Left renal pelvis (tissue), 4 donors: ENCODE measurements at places on chromosomes 11 and 22.

DNA sequence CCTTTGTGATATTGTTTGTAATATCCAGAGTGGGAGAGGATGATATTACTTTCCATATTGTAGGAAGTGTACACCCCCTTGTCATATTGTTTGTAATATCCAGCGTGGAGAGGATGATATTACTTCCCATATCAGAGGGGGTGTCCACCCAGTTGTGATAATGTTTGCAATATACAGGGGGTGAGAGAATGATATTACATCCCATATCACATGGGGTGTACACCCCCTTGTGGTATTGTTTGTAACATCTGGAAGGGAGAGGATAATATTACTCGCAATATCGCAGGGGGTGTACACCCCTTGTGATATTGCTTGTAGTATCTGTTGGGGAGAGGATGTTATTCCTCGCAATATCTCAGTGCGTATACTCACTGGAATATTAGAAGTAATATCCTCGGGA, 61.5 kb downstream of the PRSS23 start:
- no peak for DNase-seq

GRCh38 chr11:11245453-11245852, 107.6 kb downstream of the CSNK2A3 start:
- no peak for DNase-seq

DNA sequence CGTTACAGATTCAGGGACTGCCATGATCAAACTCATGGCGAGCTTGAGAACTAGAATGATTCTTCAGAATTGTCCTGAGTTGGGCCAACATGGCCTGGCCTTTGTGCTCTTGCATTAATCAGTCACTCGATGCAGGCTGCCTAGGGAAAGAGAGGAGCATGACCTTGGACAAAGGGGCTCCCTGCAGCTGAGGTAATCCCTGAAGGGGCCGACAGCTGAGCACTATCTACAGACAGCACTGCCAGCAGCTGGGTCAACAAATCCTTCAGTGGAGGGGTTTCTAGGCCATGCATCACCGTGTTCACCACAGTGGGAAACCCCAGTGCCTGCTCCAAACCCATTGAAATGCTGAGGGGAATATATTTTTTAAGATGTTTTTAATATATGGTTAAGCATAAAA, 159.5 kb upstream of the POU2AF2 start:
- no peak for DNase-seq

DNA sequence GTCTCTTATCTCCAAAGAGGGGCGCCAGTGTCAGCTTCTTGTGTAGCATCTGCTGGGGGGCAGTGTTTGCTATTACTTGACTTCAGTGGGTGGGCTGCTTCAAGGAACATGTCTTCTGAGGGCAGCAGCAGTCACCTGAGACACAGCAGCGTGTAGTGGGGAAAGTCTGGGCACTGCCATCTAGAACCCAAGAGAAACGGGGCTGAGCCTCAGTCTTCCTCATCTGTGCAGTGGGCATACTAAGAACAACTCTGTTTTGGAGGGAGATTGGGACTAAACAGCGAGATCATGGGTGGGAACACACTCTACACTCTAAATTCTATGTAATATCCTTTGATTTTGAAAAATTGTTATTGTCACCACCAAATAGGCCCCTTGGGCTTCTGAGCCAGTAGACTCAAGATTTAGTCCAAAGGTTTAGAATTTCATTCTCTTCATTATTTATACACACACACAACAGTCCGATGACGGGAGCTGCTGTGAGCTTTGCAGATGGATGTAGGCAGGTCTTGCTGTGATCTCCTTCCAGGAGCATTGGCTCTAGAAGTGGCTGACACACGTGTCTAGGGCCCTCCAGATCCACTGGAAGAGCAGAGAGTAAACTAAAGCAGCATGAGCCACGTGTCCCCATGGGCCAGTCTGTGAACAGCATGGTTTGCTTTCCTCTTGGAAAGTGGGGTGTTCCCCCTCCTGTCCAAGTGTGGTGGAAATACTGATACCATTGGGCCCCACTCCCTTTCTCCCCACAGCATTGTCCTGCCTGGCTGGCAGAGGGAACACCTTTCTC, 51.8 kb downstream of the TRAF6 start:
- DNase-seq, result no peak

- DNase-seq, result no peak
These were observed 7.5 kb upstream of the C11orf97 start for GRCh38 chr11:94504689-94505293.

DNA sequence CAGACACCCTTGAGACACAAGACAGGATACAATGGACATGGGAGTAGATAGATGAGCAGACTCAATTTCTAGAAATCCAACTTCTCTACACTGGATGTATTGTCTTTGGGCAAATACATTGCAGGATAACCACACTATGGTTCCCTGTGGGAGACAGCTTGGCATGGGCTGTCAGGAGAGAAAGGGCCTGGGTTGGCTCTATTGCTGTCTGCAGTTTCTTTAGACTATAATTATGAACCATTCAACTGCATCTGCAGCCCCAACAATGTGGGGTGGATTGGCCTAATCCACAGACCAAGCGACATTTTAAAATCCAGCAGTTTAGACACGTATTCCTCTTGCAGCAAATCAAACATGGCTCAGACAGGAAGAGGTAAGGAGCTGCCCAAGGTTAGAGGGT, 60.3 kb downstream of the ETS1 start:
- no peak for DNase-seq

GRCh38 chr11:11555208-11555607, 66.6 kb downstream of the GALNT18 start:
- DNase-seq, result peak; percentile 55

- no peak for DNase-seq
These were observed 129.1 kb downstream of the PARVA start for GRCh38 chr11:12506404-12506921.

GRCh38 chr22:42294034-42294985, 23.9 kb upstream of the TCF20 start:
- DNase-seq, result no peak
